Activated CD4-positive, alpha-beta T cell treated with anti-CD3 and anti-CD28 coated beads, Interleukin-2, amount 50 U/mL, for 1 hour (primary cell): ENCODE measurements at places on chromosomes 2 and 18.
A peak's percentile ranks its signal among the peaks of the same experiment; 100 is the strongest.

- DNase-seq = no peak
These were observed 75.4 kb upstream of the GRB14 start for GRCh38 chr2:164696634-164697033.

GRCh38 chr2:65500310-65501040 is 68.1 kb upstream of the SPRED2 start:
- no peak for DNase-seq

GRCh38 chr2:151051574-151052220 is 210.0 kb downstream of the RBM43 start:
- peak; percentile 5 for DNase-seq

DNA sequence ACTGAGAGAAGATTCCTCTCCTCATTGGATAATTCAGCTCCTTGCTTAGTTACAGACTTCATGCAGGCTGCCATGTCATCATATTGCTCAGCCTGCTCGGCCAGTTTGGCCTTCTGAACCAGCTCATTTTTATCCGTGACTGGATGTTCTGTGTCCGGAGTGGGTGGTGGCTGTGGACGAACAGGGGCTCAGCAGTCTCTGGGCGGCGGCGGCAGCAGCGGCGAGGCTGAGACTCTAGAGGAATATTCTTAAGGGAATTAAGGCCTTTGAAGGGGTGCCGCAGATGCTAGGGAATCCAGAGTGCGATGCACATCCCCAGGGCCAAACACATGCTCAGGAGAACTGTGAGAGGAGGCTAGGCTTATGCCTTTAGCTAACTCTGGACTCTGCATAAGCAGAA is 97.9 kb upstream of the GYPC start:
- DNase-seq = no peak

DNA sequence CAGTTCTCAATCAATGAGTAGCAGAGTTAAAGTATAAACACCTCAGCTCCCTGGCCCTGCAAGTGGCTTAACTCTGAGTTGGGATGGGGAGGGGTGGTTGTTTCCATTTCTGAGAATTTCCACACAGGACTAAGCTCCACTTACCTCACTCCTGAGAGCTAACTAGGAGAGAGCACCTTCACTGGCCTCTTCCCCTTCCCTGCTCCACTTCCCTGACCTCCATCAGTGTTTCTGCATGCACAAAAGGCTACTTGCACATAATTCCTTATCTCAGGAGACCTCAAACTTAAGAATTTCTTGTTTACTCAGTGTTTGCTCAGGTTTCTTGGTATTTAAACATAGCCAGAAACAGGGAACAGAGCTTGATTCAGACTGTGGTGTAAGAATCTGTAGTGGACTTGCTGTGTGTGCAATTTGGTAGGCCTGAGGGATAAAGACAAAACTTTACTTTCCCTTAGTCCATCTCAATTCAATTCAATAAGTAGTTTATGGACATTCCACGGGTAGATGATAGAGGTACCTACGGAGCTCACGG is 97.2 kb downstream of the PID1 start:
- DNase-seq = no peak

DNA sequence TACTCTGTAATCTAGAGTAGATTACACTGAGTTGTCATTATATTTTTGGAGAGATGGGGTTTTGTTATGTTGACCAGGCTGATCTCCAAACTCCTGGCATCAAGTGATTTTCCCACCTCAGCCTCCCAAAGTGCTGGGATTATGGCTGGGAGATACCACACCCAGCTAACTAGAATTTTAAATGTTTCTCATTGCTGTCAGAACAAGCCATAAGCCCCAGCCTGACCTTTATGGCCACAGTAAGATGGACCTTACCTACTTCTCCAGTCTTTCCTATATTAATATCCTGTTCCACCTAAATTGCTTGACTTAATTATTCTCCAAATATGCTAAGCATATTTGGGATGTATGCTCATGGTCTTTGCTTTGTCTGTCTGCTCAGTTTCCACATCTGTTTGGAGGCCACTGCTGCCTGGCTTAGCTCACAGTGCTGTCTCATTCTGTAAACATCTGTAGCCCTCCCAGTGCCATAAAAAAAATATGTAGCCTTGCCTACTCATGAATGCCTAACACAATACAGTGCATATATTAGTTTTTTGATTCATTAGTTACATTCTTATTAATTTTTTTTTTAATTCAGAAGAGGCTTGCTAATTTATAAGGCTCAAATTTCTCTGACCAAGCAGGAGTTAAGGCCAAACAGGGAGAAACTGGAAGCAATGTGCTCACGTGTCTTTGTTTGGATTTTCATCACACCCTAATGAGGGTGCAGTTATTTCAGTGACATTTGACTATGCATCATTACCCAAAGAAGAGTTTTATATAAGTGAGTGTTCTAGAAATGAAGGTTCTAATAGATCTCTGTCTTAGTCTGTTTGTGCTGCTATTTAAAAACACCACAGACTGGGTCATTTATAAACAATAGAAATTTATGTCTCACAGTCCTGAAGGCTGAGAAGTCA is 45.3 kb upstream of the PSME4 start:
- no peak for DNase-seq

DNA sequence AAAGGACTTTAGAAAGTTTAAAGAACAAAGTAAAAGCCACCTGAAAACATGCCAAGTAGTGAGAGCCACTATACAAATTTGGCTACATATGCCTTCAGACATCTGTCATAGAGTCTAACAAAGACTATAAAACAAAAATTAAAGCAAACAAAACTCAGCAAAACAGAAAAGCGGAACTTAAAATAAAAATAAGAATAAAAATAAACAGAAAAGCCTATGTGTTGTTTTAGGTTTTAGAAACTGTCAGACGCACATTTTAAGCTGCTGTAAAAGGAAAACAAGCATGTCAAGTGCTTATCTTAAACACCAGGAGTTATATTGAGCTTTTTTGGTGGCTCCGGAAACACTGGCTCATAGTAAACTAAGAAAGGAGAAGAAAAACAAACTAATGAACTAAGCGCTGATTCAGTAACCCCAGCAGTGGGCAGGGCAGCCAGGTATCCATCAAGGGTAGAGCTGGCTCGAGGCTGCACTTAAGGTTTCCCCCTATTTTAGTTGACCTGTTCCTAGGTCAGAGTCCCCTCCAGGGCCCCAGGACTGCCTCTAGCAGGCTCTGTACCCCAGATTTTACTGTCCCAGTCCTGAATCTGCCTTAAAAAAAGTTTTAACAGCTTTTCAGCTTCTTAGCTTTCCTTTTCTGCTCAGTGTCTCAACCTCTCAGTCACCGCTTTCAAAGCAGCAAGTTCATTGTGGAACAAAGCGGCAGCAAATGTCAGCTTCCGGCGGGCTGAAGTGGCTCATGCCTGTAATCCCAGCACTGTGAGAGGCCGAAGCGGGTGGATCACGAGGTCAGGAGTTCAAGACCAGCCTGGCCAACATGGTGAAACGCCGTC is 15.4 kb upstream of the RMC1 start:
- peak; percentile 36 for DNase-seq

- no peak for DNase-seq
These were observed 17.7 kb upstream of the HNRNPLL start for GRCh38 chr2:38620282-38620977.

DNA sequence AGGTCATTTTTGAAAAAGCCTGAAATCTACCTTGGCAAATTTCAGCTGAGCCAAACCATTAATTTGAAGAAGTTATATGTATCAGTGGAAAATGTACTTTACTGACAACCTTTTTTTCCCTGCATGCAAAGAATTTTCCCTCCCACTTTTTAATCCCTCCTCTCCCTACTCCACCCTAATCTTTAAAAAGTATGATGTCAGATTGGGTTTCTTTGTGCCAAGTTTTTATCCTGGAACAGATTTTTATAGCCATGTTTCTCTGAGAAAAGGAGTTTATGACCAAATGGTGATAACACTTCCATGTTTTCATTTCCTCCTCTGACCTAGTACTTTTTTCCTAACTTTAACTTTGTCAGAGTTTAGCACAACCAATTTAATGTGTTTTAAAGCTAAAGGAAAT is 250.3 kb upstream of the FOSL2 start:
- DNase-seq = no peak

GRCh38 chr18:2536493-2536892 is 34.8 kb downstream of the METTL4 start:
- DNase-seq = no peak

- no peak for DNase-seq
These were observed 98.3 kb downstream of the EPB41L5 start for GRCh38 chr2:120111193-120111592.

DNA sequence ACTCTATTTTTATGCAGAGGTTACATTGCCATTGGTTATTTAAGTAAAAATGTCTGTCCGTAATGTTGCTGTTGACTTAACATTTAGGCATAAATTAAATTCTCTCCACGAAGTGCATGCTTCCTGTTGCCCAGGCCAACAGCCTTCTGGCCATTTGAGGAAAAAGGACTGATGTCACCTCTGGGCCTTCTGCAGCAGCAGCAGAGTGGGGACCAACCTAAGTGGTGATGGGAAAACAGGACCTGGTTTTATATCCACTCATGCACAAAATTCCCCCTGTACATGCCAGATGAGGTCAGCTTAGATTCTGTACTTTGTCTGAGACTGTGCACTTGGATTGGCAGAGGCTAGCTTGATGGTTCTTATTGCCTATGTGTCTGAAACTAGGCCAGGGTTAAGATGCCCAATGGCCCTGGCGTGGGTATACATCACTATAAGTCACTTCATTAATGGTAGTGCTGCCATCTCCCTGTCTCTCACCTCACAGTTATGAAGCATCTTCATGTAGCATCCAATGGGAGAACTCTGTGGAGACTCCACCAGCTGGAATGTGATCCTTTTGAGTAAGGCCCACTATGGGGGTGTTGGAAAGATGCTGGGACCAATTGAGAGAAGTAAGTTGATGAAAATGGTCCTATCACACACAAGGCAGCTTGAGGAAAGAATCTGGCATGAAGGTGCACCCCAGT is 4.4 kb downstream of the ARHGAP25 start:
- no peak for DNase-seq

GRCh38 chr2:134262684-134263083 is 8.8 kb downstream of the MGAT5 start:
- DNase-seq = no peak

- DNase-seq = no peak
These were observed 201.2 kb upstream of the CDH20 start for GRCh38 chr18:61132031-61132430.

DNA sequence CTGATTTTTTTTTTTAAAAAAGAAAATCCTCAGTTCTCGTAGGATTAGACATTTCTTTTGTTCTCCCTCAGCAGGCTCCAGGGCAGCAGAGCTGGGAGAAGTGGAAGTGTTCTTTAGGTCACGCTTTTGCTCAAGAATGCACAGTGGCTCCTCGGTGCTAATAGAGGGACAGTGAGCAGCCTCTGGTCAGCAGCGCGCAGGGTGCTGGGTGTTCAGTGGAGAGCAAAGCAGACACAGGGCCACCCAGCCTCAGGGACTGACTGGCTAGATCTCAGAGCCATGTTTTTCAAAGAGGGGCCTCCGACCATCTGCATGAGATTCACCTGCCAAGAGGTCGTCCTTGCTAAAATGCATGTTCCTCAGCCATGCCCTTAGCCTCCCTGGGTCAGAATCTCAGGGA is 218.8 kb downstream of the HAUS1 start:
- no peak for DNase-seq

DNA sequence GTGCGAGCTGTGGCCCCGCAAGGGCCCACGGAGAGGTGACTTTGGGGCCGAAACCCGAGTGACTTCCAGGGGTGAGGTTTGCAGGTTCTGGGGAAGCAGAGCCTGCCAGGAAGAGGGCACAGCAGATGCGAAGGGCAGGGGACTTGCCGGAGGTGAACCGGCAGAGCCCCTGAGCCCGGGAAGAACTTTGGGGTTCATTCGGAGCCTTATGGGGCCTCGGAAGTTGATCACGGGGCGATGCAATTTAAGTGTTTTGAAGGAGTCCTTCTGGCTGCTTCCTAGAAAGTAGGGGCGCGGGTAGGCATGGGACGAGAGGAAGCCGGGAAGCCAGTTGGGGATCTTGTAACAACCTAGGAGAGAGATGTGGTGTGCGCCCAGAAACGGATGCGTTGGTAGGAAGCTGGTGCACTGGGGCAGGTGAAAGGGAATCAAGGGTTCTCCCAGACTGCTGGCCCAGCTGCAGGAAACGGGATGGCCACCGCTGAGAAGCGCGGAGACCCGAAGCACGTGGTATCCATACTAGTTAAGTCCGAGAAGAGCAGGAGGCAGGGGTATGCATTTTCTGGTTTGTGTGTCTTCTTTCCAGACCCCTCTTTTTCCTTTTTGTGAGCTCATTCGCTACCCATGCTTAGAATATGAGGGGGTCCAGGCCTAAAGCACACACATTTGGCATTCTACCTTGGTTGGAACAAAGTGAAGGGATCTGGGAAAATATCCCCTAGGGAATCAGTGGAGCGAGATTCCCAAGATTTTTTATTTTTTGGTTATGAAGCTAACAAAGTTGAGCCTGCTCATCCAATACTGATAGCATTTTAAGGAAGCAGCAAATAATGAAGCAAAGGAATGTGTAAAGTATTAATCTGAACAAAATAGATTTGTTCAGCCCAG is 758 bp downstream of the SCLY start:
- DNase-seq = peak; percentile 25

DNA sequence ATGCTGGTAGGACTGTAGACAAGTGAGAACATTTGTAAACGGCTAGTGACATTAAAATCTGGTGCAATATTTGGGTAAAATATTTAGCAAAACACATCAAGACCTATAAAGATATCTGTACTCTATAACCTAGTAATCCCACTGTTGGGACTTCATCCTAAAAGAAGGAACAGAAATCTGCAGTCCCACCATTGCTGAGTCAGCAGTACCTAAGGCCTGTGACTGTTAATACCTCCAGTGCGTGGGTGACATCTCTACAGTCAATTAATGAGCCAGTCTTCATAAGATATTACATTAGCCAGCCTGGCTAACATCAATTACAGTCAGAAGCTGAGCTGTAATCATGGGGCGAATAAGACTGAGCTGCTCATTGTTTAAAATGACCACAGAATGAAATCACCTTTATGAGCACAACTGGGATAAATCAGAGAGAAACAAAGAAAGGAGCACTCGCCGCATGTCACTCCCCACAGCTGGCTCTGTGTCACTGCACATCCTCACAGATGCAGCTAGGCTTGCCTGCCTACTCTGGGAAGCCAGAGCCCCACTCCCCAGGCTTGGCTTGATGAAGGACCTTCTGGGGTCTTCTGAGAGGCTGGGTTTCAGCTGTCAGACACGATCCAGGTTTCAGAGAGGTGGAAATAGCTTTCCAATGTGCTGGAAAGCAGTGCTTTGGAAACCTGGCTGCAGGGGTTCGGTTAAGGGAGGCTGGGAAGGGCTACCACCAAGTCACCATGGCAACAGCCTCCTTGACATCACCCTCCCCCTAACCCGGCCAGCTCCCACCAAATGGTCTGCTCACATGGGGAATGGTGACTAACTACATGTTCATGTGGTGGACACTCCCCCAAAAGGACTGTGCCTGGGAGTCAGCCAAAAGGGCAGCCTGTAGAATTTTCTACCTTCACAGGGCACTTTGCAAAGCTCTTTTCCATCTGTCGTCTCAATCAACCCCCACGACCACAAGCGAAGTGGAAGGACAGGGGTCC is 145.0 kb downstream of the ZBTB7C start:
- no peak for DNase-seq

GRCh38 chr2:45406621-45407020 is 204.4 kb downstream of the SRBD1 start:
- no peak for DNase-seq

GRCh38 chr18:3305354-3305762 is 43.4 kb downstream of the MYL12B start:
- peak; percentile 24 for DNase-seq

GRCh38 chr2:144520756-144521487 is 1.0 kb upstream of the ZEB2 start:
- DNase-seq = no peak
